ENCODE measurements at places on chromosomes 11 and 22.

GRCh38 chr11:48093795-48094642 is 113.7 kb downstream of the PTPRJ start:
- no peak for DNase-seq

DNA sequence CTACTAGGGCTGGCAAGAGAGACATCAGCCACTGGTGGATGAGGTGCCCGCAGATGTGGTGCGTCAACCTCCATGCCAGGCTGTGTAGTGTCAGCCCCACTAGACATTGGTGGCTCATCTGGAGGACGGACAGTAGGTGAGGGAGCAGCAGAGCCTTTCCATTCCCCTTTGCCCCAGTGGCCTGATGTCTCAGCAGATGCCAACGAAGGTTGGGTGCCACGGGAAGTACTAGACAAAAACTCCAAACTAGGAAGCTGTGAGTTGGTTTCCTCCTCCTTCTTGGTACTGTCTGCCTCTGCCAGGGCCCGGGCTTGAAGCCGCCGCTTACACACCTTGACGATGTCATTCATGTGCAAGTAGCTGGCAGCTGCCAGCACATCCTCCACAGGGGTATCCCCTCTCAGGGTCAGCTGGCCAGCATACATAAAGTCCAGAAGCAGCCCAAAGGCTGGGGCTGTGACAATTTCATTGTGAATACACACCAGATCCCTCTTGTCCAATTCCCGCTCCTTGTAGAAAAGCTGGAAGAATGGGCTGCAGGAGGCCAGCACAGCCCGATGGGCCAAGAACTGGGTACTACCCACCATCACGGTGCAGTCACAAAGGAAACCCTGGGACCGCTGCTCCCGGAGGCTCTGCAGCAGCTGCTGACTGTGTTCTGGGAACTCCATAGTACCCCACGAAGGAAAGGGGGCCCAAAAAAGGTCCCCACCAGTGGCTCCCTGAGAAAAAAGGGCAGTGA is 795 bp downstream of the ZBTB3 start:
- DNase-seq: no peak

DNA sequence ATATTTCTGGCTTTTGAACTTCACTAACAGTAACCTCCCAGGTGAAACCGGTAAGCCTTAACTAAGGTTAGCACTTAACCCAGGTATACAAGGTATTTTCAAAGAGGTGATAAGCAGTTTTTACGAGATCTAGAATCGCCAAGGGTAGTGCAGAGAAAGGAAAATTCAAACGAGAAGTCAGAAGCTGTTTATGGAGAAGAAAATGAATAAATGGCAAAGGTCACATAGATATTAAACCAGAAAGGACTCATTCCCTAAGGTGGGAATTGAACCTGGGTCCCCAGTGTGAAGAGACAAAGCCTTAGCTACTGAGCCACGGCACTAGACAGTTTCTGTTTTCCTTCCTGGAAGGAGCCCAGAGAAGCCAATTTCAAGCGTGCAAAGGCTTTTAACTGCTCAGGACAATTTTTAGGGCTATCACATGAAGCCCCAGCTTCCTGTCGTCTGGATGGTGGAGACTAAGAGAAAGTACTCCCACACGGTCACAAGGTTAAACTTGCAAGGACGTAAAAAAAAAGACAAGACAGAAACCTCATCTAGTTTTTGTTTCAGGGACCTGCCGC is 5.7 kb upstream of the C1QTNF6 start:
- no peak for DNase-seq

DNA sequence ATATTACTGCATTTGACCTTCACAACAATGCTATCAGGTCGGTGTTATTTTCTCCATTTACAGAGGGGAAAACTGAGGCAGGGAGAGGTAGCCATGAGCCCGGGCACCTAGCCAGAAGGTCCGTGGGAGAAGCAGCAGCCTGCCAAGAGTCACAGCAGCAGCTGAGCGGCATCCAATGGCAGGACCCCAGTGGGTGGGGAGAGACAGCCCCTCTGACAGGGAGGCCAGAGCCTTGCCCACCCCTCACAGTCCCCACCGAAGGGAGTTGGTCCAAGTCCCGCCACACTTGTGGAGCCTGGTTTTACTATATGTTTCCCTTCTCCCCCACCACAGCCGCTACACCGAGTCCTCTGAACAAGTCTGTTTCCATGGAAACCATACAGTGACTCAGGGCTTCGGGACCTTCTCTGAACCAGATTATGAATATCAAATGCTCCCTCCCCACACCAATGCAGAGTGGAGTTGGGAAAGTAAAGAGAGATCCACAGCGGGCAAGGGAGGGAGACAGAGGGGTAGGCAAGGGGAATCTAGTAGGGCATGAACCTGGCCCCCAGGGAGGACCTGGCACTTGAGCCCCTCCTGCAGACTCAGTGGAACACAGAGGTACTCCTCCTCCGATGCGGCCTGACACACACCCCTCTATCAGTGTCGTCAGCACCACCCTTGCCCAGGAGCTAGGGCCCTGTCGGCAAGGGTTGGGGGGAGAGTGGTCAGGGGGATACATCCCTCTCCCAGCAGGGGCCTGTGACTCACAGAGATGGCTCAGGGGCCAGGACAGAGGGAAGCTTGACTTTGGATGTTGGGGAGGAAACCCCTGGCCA is 2.5 kb downstream of the CHST1 start:
- DNase-seq: no peak

DNA sequence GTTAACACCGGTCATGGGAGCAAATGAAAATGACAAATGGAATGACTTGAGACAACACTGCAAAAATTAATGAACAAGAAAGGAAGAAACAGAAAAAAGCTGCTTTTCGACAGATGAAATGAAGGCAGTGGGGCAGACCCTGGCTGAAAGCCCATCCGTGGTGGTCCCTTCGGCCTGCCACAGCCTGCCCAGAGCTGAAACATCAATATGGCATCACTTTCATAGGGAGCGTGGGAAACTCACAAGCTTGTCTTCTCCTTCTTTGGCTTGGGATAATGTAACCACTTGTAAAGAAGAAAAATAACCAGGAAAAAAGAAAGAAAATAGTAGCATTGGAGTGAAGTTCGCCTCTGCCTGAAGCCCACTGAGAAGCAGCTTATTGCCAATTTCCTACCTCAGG is 78.8 kb downstream of the CTTN start:
- DNase-seq: no peak

DNA sequence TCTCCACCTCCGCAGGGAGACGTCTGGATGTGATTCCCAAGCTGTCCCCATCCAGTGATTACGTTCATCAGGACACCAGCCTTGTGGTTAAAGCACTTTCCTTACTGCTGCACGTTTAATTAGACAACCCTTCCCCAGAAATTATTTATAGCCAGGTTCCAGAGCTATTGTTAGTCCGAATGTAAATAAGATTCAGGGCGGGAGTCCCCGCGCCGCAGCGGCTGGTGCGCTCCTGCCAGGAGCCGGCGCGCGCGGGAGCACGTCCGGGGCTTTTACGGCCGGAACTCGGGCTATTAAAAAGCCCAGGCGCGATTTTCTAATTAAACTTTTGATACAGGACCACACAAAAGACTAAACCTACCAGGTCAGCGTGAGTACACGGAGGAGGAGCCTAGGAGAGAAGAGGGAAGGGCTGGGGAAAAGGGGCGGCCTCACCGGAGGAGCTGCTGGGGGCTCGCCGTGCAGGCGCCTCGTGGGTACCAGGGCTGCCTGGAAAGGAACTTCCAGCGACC is 538.3 kb downstream of the OPCML start:
- no peak for DNase-seq

All from stimulated activated CD8-positive, alpha-beta memory T cell treated with anti-CD3 and anti-CD28 coated beads, Interleukin-7, amount 100 ng/mL, for 1 hour (primary cell).